ENCODE measurements at places on chromosomes 12 and 14. TPM values are rescaled to one million over a fixed set of nuclear protein-coding genes. Genes with fewer than 3 reads are reported as not detected.

Gene CIROP
- 0.72 TPM for total RNA-seq

Gene GLIPR1
- 43.1 TPM for total RNA-seq

Gene RPL10L
- total RNA-seq, result not detected

Gene LHX5
- not detected for total RNA-seq

Gene RGS6
- 4.3 TPM for total RNA-seq

Gene TSHR
- total RNA-seq, result 13.0 TPM

Gene CTSG
- total RNA-seq, result 9.4 TPM

Gene ALX1
- total RNA-seq, result 4.6 TPM

Gene STYK1
- 2.4 TPM for total RNA-seq

Gene OR4K17
- total RNA-seq, result 5.1 TPM

Gene LMO3
- total RNA-seq, result 104 TPM

GRCh38 chr14:85342858-85343607 is 186.9 kb upstream of the FLRT2 start:
- DNase-seq, result peak; percentile 23

DNA sequence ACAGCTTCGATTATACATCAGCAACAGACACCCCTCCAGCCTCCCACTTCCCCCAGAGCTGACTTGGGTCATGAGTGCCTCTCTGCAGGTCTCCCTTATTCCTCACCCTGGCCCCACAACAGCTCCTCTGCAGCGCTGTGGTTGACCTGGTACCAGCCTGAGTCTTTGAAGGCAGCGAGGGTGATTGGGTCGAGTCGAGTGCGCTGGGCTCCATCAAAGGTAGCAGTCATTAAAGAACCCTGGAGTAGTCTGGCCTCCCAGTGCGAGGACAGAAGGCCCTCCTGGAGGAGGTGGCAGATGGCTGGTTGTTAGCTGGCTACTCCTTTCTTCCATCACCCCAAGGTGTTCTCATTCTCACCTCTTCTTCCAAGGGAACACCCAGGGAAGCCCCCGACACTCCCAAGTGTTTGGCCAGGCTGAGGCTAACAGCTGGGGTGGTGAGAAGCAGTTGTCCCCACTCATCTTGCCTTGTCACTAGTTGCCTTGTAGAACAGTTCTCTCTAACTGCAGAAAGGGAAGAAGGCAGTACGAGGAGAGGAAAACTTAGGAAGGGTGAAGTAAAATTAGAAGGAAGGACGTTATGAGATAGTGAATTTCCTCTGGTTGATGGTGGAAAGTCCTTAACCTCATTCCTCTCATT is 2.7 kb downstream of the CIROP start:
- DNase-seq, result no peak

DNA sequence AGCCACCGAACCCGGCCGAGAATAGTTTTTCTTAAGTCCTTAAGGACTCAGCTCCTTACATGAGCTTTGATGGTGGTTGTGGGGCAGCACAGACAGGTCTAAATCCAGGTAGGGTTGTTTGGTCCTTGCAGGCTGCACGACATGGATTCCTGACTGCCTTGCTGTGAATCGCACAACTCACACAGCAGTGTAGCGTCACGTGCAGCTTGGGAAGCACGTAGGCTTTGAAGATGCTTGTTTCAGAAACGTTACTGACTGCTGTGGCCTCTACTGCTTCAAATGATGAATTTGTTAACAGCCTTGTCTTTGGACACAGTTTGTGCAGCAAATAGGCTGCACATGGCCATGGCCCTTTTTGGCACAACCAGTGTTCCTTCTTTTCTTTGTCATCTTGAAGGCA is 29.9 kb downstream of the ZBTB42 start:
- DNase-seq, result no peak

DNA sequence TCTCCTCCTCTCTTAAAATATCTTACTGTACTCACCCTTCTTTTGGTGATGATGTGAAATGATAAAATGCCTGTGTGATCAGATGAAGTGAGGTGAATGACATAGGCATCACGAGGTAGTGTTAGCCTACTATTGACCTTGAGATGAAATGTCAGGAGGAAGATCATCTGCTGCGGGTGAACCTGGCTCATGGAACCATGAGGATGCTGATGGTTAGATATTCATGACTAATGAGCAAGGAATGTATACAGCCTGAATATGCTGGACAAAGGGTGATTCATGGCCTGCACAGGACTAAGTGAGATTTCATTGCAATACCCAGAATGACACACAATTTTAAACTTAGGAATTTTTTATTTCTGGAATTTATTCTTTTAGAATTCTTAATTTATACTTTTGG is 89.6 kb downstream of the DAAM1 start:
- peak; percentile 51 for DNase-seq

- DNase-seq, result no peak
These were observed 8.6 kb downstream of the DDN start for GRCh38 chr12:48990552-48990951.

DNA sequence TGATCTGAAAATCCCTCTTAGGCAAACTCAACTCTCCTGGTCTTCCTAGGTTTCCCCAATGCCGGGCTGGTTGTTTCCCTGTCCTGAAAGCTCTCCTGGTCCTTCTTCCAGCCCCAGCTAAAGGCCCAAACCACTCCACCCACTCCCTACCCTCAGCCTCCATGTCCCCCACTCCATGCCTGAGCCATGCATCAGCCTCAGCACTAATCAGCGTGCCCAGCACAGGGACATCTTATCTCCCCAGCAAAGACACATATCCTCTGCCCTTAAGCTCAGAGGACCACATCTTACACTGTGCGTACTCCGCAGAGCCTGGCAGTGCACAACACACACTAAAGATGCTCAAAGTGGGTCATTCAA is 25.9 kb downstream of the ACTN1 start:
- no peak for DNase-seq

DNA sequence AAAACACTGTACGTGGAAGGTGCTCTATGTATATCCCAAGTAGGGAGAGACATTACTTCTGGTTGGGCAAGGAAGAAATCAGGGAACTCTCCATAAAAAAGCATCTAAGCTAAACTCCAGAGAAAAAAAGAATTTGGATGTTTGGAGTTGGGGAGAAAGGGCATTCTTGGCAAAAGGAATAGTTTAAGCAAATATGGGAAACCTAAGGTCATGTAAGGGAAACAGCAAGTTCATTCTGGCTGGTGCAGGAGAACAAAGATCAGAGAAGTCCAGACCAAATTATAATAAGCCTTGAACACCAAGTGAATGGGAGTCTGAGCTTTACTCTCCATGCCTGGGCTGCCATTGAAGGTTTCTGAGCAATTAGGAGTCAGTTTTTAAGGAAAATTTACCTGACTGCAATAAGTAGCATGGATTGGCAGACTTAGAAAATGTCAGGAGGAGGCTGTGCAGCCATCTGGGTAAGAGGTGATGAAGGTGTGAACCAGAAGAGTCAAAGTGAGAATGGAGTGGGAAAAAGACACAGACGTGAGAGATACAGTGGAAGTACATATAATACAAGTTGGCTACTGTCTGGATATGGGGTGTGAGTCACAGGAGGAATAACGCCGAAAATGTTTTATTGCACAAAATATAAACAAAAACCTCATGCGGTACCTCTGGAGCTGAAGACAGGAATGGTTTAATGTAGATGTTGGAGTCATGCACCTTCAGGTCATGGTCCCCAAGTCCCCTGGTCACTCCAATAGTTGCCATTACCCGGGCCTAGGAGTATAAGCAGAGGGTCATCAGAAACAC is 222.6 kb downstream of the MON2 start:
- DNase-seq, result no peak

GRCh38 chr12:3089588-3089987 is 12.4 kb downstream of the TSPAN9 start:
- no peak for DNase-seq

DNA sequence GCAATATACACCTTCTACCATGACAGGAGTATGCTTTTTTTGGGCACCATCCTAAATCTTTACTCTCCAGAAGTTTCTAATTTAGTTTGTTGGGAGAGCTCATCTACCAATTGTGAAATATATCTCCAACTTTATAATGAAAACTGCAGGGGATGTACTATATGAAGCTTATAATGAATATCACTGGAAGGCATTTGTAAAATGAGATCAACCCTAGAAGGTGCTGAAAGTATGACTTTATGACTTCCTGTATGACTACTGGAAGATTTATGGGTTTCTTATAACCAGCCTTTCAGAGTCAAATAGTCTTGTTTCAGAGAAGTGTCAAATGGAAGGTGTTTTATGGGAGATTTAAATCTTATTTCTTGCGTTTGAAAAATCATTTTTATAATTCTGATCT is 122.9 kb downstream of the MYRFL start:
- DNase-seq, result no peak

GRCh38 chr14:71208702-71209357 is 301.6 kb downstream of the PCNX1 start:
- DNase-seq, result no peak

DNA sequence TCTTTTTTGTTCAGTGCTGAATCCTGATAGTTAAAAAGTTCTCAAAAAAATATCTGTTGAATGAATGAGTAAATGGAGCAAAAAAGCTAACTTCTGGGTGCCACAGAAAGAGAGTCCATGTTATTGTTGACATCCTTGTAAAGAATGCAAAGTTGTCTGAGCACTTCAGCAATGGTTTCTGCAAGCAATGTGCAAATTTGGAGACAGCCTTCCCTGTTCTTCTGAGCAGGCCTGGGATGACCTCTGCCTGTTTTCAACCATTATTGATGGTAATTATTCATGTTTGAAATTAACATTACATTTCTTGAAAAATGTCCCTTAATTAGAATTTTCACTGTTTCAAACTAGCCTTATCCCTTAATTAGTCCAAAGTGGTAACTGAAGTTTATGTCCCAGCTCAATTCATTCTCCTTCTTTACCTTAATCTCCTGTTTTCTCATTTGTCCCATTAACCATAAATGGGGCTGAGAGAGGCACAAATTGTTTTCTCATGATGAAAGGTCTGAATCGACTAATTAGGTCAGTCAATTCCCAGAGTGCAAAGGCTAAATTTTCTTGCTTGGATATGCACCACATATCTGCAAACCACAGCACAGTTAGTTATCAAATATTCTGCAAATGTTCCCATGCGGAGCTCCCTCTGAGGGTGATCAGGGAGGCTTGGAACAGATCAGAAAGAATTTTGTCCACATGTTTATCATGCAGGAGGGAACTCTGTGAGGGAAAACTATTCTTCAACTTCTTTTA is 139.4 kb upstream of the KRR1 start:
- DNase-seq, result peak; percentile 43

- peak; percentile 31 for DNase-seq
These were observed 95.1 kb downstream of the UNC79 start for GRCh38 chr14:93525696-93526451.

DNA sequence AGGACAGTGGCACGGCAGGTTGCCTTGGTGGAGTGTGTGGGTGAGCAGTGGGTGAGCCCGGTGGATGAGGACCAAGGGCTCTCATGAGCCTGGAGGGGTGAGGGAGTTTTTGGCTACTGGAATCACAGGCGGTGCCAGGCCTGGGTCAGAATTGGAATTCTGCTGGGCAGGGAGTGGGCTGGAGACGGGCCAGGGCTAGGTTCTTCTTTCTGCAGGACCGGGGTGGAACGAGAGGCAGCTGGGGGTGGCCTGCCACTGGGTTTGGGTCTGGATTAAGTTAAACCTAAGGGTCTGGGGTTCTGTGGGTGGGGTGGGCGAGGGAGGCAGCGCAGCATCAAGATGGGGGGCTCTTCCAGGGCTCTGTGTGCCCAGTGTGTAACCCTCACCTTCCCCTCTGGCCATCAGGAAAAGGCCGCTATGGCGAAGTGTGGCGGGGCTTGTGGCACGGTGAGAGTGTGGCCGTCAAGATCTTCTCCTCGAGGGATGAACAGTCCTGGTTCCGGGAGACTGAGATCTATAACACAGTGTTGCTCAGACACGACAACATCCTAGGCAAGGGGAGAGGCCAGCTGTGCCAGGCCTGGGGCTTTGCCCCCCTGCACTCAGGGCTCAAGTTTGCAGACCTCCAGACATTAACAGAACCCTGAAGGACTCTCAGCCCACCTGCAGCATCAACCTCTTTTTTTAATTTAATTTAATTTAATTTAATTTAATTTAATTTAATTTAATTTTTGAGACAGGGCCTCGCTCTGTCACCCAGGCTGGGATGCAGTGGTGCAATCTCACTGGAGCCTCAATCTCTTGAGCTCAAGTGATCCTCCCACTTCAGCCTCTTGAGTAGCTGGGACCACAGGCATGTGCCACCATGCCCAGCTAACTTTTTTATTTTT is 7.0 kb downstream of the ACVRL1 start:
- no peak for DNase-seq

DNA sequence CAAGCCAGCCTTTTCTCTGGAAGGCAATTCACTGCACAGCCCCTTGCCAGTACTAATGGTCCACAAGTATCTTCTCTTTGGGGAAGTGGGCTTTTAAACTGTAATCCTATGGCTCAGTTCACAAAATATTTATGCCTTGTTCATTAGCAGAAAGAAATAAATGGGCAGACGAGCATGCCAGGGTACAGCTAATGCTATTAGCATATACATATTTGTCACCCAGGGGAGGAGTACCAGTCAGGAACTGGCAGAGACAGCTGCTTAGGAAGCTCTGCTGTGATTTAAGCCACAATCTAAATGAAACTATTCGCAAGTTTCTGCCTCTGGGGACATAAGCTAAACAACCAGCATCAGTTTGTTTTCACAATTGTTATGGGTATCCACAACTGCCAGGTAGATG is 113.4 kb upstream of the CCDC198 start:
- DNase-seq, result no peak

DNA sequence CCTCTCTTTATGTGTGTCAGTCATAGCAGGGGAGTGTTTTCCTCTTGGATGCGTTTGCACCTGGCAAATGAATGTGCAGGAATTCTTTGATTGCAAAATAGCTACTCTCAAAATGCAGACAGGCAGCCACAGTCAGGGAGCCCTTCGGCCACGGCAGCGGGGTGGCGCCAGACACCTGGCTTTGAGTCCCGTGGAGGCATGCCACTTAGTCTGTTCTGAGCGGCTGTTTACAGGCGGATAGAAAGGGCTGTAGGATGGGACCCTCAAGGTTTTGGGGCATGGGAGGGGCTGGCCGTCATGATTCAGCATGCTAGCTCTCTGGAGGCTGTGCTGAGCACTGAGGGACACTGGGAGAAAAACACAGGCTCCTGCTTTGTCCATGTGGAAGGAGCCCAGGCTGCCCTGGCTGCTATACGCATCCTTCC is 117.1 kb downstream of the SLC25A47 start:
- DNase-seq, result peak; percentile 81

- DNase-seq, result no peak
These were observed 325.8 kb upstream of the DIO3 start for GRCh38 chr14:101235335-101236103.

DNA sequence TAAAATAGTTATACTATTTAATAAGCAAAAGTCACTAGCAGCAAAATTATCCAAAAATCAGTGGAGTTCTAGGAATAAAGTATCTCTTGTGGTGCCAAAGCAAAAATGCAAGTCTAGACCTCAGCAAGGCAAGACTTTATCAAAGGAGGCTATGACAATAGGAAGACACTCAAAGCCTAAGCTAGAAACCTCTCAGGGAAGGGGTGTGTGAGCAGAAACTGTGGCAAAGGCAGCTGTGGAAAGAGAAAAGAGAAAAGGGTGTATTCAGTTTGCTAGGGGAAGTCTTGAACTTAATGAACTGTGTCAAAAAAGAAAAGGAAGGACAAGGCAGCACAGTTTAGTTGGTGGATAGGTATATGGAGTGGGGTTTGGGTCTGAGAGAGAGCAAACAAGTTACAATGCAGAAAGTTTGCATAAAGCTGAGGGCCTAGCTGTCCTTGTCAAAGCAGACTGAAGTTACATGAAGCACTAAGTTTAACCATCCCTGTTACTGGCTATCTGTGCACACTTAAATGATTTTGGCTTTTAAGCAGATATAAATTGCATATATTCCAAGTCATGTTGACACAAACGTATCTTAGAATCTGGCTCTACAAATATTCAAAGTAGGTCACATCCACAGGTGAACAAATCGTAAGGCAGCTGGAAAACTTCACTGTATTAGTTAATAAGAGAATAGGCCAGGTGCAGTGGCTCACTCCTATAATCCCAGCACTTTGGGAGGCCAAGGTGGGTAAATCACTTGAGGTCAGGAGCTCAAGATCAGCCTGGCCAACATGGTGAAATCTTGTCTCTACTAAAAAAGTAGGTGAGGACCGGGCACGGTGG is 31.0 kb upstream of the AMN1 start:
- DNase-seq, result no peak

Data from umbilical cord (tissue), 2 donors.